GM12878 (cell line): ENCODE measurements at places on chromosomes 16 and 17. TPM values are rescaled to one million over a fixed set of nuclear protein-coding genes. Genes with fewer than 3 reads are reported as not detected.

DNA sequence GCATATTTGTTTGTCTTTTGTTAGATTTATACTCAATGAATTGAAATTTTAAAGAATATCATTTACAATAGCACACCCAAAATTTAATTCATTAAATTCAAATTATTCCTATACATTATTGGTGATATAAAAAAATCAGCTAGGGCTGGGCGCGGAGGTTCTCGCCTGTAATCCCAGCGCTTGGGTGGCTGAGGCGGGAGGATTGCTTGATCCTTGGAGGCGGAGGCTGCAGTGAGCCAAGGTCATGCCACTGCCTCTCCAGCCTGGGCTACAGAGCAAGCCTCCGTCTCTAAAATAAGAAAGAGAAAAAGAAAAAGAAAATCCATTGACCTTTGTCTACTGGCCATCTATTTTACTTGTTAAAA is 4.5 kb upstream of the PRDM7 start:
- H3K27ac ChIP-seq: no peak overlapping the region
- peaks cover 5% of the 10 kb centered on the region for H3K4me1 ChIP-seq
- no peaks in the 10 kb centered on the region for H3K27me3 ChIP-seq
- no peak overlapping the region for H3K4me3 ChIP-seq
- DNase-seq: no peak

- H3K36me3 ChIP-seq: no peaks in the 10 kb centered on the region
- no peak overlapping the region for H3K27ac ChIP-seq
- H3K27me3 ChIP-seq: no peaks in the 10 kb centered on the region
- H3K4me1 ChIP-seq: no peaks in the 10 kb centered on the region; the same call in 1 of the 2 replicates
- H3K4me3 ChIP-seq: no peak overlapping the region
These were observed 98.8 kb downstream of the WWOX start for GRCh38 chr16:78198288-78198687.

DNA sequence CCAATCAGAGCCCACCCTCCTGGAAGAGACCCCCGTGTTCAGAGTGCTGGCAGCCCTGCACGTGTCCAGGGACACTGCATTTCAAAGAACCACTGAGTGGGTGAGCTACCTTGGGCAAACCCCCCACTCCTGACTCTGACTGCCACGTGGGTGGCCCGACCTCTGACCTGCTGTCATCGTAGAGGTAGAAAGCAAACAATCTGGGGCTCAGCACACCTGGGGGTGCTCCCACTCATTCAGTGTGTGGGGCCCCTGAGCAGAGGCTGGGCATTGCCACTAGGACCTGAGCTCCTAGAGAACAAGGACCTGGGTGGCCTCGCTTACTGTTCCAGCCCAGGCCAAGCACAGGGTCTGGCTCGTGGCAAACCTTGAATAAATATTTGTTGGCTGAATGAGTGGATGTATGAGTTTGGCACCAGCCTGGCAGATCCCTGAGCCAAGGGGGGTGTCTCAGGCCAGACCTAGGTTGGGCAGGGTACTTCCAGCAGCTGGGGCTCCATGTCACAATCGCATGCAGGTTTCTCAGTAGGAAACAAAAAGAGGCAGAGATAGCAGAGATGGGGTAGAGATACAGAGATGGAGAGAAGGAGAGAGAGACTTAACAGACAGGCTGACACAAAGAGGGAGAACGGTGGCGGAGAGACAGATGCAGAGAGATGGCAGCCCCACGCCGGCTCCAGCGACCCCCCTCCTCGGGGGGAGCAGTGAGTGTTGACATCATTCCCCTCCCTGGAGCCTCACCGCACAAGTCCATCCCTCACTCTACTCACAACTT is 5.4 kb upstream of the DRC7 start:
- H3K4me3 ChIP-seq: no peak overlapping the region
- H3K27me3 ChIP-seq: no peaks in the 10 kb centered on the region
- peaks cover 17% of the 10 kb centered on the region for H3K4me1 ChIP-seq
- H3K27ac ChIP-seq: peak overlapping the region; percentile 33

Gene HASPIN
- total RNA-seq: 16.5 and 18.0 TPM in 2 replicates

Gene CRYBA1
- not detected in 2 replicates for total RNA-seq

Gene CAPNS2
- not detected in 2 replicates for total RNA-seq

DNA sequence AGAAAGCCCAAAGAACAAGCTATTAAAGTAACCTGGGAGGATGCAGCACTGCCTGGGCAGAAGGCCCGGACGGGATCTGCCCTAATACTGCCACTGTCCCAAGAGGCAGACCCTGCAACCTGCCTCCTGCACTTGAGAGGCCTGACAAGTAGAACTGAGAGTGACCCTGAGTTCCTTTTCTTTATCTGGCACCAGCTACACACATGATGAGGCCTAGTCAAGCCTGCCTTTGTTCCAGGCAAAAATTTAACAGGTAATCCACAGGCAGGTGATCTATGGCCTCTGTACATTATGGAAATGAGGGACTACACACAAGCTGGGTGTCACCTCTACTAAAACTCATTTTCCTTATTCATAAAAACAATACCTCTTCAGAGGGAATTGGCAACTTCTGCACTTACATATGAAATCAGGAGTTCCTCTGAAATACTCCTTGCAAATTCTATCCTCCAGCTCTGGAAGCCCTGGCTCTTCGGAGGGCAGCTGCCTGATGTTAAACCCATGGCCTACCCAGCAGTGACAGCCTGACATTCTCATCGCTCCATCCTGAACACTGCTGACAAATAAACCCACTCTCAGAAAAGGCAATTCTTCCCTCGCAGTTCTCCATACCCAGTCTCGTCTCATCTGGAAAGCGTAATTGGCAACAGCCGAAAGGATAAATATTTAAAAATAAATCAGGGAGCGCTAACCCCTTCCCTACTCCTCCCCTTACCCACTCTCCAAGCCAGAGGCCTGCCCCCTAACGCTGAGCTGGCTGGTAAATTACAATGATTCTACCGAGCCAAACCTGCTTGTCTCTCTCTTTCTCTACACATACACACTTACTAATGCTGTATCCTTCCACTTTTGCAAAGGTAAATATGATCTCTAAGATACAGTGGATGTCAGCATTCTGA is 2.5 kb upstream of the ZFHX3 start:
- H3K36me3 ChIP-seq: no peaks in the 10 kb centered on the region
- DNase-seq: no peak
- H3K4me1 ChIP-seq: peaks cover 19% of the 10 kb centered on the region
- H3K27me3 ChIP-seq: no peaks in the 10 kb centered on the region
- no peak overlapping the region for H3K4me3 ChIP-seq

Gene MEOX1
- total RNA-seq: 0.46 and 0.53 TPM in 2 replicates

Gene NPIPA8
- not detected in 2 replicates for total RNA-seq

Gene MYH13
- 0.03 TPM in 1 of 2 replicates, not detected in the other for total RNA-seq

GRCh38 chr17:69056179-69056823 is 4.4 kb downstream of the ABCA9 start:
- no peak overlapping the region for H3K27ac ChIP-seq
- no peaks in the 10 kb centered on the region for H3K4me1 ChIP-seq
- H3K4me3 ChIP-seq: no peak overlapping the region
- no peaks in the 10 kb centered on the region for H3K36me3 ChIP-seq

Gene HLF
- total RNA-seq: 0.13 and 0.26 TPM in 2 replicates

Gene SOX15
- 0.19 and 0.28 TPM in 2 replicates for total RNA-seq

Gene CACNG4
- total RNA-seq: 0.08 TPM in 1 of 2 replicates, not detected in the other

DNA sequence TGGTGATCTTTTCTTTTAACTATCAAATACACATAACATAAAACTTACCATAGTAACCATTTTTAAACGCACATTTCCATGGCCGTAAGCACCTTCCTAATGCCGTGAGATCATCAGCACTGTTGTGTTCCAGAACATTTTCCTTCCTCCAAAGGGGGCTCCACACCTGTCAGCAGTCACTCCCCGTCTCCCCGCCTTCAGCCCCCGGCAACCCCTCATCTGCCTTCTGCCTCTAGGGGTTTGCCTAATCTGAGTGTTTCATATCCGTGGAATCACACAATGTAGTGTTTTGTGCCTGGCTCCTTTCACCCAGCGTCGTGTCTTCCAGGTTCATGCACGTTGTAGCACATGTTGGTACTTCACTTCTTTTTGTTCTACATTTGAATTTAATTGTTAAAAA is 350.1 kb upstream of the TNRC6C start:
- H3K4me1 ChIP-seq: peaks cover 7% of the 10 kb centered on the region
- no peaks in the 10 kb centered on the region for H3K27me3 ChIP-seq
- H3K4me3 ChIP-seq: no peak overlapping the region

Gene SBK1
- 0.26 and 0.29 TPM in 2 replicates for total RNA-seq

Gene PIGQ
- total RNA-seq: 24.0 and 31.3 TPM in 2 replicates
